T follicular helper cell (primary cell): ENCODE measurements at places on chromosomes 11 and 22.

- DNase-seq: no peak
Measured at GRCh38 chr11:60699284-60699691, at the start of gene MS4A8. TSS of gene MS4A8 (plus strand) at chr11:60699612. CDS start at chr11:60700861, 1,249 bp downstream.

GRCh38 chr11:4479644-4480043 lies 2.8 kb upstream of the OR52K1 start:
- DNase-seq: no peak

GRCh38 chr22:47816863-47817210 lies 1054.4 kb downstream of the TBC1D22A start:
- DNase-seq: no peak

- no peak for DNase-seq
Measured at GRCh38 chr11:124769806-124770774, 8.0 kb upstream of the ESAM start.

DNA sequence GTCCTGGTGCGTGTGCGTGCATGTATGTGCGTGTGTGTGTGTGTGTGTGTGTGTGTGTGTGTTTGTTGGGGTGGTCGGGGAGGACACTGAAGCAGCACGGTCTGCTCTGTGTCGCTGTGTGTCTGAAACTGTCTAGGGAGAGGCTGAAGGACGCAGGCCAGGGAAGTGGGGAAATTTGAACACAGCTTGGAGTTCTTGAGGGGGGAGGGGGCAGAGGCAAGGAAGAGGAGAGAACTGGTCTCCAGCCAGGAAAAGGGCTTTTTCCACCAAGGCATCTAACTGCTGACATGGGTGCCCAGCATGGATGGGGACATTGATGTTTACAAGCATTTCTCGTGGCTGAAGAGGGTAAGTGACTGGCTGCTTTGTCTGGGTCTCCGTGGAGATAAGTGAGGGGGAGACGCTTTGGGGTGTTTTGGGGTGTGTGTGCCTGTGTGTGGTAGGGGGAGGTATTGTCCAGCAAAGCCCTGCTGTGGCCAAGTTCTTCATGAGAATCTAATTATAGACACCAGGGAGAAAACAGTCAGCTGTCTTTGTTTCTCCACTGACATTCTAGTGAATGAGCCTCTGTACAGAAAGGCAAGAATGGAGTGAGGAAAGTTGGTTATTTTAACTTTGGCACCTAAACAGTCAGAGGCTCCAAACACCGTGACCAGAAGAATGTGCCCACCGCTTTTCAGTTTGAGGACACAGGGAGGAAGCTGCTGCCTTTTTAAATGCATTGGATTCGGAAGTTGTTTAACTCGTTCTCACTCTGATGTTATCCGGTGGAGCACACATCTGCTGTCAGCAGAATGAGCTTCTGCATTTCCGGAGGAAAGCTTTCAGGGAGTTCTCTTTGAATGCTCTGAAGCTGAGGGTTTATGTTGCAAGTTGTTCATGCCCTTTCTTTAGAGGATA lies 63.7 kb downstream of the PPFIBP2 start:
- DNase-seq: no peak
